Cerebellum (tissue), 4 donors: ENCODE measurements at places on chromosomes 1 and 21.

DNA sequence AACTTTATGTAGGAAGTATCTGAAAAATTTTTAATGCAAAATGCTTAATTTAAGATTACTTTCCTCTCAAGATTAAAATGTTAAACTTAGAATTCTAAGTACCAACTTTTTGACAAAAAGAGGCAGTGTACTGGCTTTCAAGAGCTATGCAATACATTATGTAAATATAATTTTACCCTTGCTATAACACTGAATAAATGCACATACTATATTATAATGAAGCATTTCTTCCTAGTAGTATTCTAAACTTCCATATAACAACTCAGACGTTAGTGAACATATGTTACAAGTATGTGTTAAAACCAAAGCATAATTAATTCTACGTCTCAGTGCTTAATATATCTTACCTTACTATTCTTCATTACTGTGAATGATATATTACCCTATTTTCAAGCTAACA, 58.5 kb downstream of the RGS21 start:
- no peak for DNase-seq

- no peak for DNase-seq
These were observed 197.2 kb downstream of the C1orf94 start for GRCh38 chr1:34373912-34374311.

DNA sequence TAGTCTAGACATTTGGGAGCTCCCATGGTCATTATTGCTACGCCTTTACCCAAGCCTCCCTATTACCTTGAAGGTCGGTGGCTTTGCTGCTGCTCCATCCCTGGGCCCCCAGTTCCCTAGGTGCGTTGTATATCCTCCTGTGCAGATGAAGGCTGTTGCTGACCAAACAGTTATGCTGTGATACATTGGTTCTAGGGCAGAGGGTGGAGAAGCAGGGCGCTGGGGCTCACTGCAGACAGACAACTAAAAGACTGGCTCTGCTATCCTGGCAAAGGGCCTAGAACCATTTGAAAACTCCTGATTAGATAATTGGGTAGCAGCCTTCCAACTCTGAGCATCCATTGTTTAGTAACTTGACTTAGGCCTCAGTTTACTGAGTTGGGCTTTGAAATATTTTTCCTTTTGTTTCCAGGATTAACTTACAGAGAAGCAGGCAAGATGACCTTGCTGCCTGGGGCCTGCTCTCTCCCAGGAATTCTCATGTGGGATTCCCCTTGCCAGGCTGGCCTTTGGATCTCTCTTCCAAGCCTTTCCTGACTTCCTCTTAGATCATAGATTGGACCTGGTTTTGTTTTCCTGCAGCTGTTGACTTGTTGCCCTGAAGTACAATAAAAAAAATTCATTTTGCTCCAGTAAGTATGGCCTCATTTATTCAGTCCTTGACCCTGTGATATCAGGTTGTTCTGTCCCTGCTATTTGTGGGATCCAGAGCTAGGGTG, 15.5 kb downstream of the CHI3L2 start:
- no peak for DNase-seq

GRCh38 chr1:194442901-194443575, 1256.6 kb upstream of the B3GALT2 start:
- peak; percentile 3 for DNase-seq

DNA sequence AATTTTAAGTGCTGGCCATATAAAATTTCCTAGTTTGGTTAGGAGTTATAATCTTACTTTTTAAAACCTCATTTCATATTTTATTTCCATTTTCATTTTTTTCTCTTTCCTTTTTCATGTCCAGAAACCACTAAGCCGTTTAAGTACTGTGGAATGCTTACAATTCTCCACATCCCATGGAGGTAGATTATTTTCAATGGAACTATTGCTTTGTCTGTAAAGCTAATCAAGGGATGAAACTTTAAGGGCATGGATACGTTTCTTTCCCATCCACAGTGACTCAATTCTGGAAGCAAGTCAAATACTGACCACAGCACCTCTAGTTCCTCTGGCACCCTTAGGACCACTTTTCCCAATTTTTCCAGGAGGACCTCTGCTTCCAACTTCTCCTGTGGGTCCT, 139.1 kb upstream of the ZNHIT6 start:
- DNase-seq: no peak

DNA sequence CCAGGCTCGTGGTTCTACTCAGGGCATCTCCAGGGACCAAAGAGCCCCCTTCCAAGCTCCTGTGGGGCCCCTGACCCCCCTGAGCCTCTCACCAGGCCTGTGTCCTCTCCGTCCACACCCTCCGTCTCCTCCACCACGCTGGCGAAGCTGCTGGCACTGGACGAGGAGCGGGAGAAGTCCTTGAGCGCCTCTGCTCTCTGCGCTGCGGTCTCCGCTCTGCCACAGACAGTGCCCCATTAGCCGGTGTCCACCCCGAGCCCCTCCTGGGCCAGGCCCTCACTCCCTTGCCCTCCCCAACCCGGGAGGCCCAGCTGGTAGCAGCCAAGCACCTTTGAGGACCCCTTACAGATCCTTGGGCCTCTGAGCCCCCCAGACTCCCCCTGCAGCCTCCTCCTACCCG, 69.8 kb downstream of the RAP1GAP start:
- DNase-seq: no peak

- DNase-seq: no peak
These were observed 8.8 kb upstream of the SRP9 start for GRCh38 chr1:225768662-225769426.

DNA sequence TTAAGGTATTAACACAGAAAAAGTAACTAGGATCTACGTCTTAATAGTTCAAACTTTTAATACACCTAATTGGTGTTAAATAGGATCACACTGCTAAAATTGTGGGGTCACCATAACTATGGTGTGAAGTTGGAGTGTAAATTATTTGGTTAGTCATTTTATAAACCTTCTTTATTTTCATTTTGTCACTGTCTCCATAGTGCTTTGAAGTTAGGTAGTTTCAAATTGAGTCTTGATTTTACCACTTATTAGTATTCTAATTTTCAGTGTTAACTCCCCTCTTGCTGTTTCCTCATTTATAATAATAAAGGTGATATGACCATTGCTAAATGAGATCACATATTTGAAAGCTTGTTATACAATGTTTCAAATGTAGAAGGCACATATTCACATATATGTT, 738.1 kb upstream of the CHRM3 start:
- DNase-seq: no peak

DNA sequence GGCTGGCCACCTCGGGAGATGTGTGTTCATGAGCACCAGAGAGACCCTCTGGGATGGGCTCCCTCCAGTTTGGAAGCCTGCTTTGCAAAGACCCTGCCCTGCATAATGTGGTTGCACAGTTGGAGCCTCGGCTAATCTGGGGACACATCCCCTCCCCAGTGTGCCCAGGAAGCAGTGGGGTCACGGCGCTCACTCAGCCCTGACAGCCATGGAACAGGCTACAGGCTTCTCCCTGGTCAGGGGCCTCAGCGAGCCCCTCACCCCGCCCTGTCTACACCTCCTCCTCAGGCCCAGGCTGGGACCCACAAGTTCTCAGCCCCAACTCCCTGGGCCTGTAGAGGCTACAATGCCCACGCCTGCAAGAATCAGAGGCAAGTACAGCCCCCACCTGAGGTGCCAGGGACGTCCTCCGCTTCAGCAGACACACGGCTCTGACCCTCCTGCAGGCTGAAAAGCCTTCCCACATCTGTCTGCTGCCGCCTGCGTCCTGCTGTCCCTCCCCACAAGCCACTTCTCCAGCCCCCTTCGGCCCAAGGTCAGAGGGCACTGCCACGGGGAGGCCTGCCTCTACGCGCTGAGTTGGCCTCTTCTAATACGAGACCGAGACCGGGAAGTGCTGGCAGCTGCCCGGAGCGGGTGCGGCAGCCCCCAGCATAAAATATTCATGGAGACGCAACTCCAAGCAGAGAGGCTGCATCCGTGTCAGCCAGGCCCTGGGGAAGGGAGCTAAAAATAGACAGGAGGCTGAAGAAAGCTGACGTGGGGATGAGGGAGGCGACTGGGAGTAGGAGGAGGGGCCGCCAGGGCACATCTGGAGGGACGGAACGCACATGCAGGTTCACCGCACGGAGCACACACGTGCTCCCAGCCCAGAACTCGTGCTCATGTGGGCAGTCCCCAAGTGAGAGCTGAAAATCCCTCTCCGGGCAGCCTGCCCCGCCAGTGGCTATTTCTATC, 15.2 kb upstream of the GPR153 start:
- DNase-seq: no peak

DNA sequence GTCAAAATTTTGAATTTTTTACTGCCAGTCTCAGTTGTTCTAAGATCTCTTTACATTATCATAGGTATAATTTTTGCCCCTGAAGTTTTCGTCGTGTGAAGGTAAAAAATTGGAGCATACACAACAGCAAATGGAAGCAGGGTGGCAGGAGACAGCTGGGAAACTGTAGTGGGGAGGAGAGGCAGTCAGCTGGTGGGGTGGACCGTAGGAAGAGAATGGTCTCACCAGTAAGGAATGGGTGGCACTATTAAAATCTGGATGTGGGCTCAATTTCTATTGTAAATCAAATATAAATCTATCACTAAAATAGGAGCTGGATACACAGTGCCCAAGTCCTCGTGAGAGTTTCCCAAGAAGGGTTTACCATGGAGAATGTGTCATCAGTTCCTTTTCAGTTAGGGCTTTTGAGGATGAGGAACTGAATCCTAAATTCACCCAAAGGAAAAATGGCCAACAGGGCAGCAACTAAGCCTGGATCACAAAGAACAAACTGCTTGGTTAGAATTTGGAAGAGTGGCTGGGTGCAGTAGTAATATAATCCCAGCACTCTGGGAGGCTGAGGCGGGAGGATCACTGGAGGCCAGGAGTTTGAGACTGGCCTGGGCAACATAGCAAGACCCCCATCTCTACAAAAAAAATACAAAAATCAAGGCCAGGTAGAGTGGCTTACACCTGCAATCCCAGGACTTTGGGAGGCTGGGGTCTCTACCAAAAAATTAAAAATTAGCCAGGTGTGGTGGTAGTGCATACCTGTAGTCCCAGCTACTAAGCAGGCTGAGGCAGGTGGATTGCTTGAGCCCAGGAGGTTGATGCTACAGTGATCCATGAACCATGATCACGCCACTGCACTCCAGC, 10.5 kb upstream of the IRF2BP2 start:
- no peak for DNase-seq

DNA sequence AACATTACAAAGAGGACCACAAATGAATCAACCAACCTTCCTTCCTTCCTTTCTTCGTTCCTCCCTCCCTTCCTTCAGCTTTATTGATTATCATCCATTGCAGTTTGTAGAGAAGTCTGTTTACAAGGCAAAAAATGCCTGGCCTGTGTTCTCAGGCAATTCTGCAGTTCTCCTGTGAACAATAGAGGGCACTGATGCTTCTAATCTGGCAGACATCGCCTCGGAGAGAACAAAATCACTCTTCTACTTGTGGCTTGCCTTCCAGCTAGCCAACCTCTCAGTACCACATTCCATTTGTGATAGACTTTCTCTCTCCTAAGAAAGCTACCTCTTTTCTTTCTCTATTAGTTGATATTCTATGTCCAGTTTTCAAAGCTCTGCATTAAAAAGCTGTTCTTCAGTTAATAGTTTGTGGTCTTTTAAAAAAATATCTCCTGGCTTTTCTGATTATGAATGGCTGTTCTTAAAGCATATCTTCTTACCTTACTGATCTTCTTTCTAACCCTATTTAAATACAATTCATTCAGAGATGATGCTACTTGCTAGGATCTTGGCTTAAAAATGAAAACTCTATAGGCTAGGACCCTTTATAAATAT, 26.9 kb upstream of the ESRRG start:
- DNase-seq: peak; percentile 23

DNA sequence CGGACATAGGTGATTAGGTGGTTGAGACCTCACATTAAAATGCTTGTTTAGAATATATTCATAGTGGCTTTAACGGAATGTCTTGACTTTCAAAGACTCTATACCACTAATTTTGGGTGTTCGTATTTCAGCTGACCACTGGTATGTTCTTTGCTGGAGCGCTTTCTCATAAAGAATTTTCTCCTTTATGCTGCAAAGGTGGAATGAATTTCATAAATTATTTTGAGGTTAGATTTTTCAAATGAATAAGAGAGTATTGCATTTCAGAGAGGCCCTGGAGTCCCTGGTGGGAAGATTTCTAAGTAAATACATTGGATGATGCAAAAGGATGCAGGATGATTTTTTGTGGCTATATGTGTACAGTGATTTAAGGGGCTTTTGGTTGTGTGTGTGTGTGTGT, 55.8 kb downstream of the HUNK start:
- no peak for DNase-seq

DNA sequence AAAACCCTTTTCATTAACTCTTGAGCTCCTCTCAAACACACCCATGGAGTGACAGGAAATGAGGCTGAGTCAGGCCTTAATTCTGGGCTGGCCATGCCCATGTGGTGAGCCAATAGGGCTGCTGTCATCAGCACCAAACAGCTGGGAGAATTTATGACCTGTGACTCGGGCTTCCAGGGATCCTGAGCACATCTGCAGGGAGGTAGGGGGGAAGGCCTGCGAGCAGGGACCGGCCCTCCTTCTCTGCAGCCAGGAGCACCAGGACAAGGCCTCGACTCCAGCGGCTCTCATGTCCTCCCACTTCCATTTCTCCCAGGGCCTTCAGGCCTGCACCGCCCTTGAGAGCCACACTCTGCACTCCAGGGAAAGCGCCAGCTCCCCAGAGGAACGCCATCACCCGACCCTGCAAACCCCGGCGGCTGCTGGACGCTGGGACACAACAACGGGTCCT, 14.6 kb downstream of the RIPK4 start:
- no peak for DNase-seq

- DNase-seq: no peak
These were observed 24.6 kb downstream of the LRRC7 start for GRCh38 chr1:69592341-69592740.

GRCh38 chr1:966704-967300, 520 bp downstream of the PLEKHN1 start:
- DNase-seq: peak; percentile 23

GRCh38 chr1:9151328-9151860, 22.5 kb upstream of the GPR157 start:
- no peak for DNase-seq

DNA sequence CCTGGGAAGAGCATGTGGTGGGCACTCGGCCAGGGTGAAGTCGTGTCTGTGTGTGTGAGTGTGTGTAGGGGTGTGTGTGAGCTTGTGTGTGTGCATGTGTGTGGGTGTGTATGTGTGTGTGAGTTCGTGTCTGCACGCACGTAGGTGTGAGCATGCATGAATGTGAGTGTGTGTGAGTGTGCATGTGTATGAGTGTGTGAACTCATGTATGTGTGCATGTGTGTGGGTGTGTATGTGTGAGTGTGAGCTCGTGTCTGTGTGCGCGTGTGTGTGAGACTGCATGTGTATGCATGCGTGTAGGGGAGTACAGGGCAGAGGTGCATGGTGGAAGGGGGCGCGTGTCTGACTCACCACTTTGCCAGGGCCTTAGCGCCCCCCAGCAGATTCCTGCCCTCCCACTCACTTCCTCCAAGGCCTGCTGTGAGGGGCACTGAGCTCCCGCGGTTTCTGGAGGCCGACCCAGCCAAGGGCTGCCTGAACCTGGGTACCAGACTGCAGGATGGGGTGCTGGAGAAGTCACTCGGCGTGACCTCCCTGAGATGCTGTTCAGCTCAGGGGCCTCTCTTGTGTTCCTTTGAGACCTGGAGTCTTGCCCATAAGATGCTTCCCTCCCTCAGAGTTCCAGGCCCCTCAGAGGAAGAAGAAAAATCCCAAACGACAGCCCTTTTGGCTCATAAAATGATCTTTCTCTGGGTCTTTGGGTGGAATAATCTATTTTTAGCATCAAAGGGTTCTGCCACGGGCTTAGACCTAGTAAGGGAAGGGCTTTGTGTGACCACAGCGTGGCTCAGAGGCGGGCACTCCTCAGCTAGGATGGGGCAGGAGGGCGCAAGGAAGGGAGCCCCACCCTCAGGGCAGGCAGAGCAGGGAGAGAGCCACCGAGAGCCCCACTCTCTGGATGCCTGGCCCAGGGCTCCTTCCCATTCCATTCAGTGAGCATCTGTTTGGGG, 41.1 kb upstream of the RUNX3 start:
- no peak for DNase-seq
